ENCODE measurements at places on chromosomes 5 and 9.
A peak's percentile ranks its signal among the peaks of the same experiment; 100 is the strongest.

- peak; percentile 5 for DNase-seq
Measured at GRCh38 chr9:2066312-2067273, 51.4 kb downstream of the SMARCA2 start.

- DNase-seq = no peak
Measured at GRCh38 chr9:15158064-15158463, 149.0 kb downstream of the TTC39B start.

DNA sequence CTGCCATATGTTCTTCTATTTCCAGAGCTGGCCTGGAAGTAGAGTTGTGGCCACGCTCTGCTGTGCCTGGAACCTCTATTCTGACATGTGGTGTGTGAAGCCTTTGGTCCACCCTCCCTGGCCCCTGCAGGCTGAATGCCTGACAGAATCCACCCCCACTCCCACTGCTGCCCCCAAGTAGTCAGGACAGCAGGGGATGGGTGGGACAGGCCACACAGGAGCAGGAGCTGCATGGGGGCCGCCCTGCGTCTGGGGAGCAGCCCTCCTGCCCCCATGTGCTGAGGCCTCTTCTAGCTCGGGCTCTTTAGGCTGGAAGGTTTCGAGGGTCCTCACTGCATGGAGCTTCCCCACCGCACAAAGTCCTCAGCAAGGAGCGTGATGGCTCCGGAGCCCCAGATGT lies 32.6 kb upstream of the IRX4 start:
- DNase-seq = no peak

DNA sequence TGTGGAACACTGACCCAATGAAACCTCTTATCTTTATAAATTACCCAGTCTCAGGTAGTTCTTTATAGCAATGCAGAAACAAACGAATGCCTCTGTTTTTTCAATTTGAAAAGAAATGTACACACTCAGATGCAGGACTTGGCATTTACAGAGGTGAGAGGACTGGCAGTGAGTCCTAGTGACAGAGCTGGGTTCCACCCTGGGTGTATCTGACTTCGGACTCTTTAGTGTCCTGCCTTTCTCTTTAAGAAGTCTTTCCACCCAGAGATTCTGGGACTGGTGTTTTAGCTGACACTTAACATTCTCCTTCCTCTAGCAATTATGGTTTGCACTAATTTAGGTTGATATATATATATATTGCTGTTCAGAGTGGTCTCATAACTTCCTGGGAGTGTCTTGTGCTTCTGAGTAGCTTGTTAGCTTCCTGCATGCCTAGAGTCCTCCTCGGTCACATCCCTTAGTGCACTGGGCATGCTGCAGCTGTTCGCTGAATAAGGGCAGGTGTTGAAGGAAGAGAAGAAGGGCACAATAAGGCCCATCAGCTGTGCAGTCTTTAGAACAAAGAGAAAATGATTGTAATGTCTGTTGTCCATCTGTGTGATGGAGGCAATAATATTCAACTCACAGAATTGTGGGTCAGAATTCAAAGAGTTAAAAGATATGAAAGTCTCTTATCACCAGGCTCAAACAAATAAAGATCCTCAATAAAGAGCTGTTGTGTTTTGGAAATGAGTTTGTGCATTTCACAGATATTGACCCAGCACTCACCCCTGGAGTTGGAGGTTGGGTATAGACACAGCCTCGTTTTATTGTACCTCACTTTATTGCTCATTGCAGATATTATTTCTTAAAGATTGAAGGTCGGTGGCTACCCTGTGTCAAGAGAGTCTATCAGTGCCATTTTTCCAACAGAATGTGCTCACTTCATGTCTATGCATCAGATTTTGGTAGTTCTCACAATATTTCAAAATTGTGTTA lies 187.1 kb downstream of the TRIM32 start:
- DNase-seq = no peak

DNA sequence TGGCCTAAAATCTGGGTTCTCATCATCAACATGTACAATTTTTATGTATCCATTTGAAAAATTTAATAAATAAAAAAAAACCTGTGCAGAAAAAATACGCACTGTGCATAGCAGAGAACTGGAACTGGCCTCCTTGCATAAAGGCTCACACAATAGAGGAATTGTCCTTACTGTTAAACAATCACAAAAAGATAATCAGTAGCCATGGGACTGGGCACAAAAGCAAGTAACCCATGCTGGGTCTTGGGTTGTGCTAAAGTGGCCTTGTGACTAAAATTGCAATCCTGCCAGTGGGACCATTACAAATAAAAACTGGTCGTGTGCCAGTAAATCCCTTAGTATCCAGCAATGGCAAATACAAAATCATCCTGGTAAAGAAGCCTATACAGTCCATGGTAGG lies 1646.6 kb downstream of the MAT2B start:
- DNase-seq = no peak

GRCh38 chr5:18028036-18028435 lies 393.8 kb downstream of the TAF11L14 start:
- DNase-seq = no peak

DNA sequence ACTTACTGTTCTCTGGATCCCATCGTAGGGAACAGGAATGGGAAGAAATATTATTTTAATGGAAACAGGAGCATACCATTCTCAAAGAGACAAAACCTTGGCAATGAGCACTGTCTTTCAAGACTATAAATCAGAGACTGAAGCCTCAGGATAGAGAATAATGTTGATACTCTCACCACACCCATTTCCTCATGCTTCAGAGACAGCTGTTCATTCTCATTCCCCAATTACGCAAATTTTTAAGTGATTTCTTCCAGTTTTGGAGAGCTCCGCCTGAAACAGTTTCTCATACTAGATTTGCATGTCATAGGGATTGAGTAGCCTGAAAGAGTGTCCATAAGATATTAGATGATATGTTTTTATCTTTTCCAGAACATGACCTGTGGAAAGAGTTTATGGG lies 290.5 kb upstream of the RASA1 start:
- no peak for DNase-seq

DNA sequence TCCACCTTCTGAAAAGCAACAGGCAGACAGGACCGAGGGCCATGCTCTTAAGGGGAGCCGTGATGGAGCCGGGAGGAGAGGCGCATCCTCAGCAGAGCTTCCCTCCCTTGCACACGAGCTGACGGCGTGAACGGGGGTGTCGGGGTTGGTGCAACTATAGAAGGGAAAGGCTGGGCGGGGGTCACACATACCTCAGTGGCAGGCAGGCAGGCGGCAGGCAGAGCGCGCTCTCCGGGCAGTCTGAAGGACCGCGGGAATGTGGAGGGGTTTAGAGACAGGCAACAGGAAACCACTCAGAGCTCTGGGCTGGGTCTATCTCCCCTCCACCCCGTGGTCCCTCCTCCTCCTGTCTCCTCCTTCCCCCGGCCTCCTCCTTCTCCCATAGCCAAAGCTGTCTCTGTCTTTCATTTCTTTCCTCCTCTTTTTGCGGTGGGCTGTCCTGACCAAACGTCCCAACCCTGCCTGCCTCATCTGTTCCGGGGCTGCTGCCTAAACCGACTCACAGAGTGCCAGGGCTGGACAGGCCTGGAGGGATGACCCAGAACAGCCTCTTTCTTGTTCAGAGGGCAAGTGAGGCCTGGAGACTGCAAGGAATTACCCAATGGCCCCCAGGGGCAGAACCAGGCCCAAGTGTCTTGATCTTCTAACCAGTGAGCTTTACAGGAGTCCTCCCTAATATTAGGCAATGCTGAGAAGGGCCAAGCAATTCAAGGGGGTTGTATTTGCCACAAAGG lies at the start of gene SPARC:
Gene SPARC, minus strand, starts transcription at position 242 of the 734 bp plus-strand sequence. CDS start 10,727 bp downstream, outside the sequence.
- DNase-seq = peak; percentile 47

- DNase-seq = no peak
Measured at GRCh38 chr5:59521476-59521875, 372.1 kb downstream of the PDE4D start.

- DNase-seq = no peak
Measured at GRCh38 chr5:124342027-124342471, 404.4 kb downstream of the ZNF608 start.

- DNase-seq = no peak
Measured at GRCh38 chr5:82004511-82004910, 32.7 kb downstream of the ATG10 start.

- no peak for DNase-seq
Measured at GRCh38 chr9:94866770-94867169, 140.3 kb downstream of the AOPEP start.

DNA sequence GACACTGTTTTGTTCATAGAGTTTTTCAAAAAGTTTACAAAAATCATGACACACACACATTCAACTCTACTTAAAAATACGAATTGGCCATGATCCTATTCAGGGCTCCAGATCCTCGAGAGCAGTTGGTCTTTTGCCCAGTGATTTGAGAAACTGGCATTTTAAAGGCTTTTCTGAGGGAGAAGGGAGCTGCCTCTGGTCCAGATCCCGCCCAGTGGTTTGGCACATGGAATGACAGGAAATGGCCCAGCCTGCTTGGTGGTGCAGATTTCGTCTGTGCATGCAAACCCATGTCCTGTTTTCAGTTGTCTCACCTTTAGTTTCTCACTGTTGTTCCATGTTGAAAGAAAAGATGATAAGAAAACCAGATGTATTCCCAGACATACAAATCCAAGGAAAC lies 3.6 kb downstream of the CAMK4 start:
- DNase-seq = peak; percentile 2

DNA sequence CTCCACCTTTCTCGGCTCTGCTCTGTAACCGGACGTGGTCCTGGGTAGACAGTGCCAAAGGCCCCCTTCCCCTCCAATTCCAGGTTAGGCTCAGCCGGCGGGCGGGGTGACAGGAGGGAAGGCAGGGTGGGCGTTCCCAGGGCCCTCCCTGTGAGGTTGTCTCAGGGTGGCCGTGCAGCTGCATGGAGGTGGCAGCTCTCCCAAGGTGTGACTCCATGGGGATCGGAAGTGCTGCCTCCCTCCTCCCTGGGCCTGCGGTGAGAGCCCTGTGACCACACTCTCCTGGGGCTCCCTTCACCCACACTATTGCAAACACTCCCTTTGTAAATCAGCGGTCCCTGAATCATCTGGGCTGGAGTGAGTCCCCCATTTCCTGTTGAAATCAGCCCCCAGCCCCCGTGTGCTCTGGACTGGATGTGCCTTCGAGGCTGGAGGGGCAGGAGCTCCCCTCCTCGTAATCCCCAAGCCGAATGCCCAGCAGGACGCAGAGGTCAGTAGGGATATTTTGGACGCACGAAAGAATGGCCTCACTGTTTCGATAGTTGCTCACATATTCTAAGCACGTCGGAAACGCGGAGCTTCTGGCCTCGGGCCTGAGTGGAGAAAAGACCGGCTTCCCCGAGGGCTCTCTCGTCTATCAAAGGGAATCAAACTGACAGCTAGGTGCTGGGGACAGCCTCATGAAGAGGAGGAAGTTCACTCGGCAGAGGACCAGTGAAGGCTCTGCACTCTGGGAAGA lies 107.6 kb upstream of the COL5A1 start:
- no peak for DNase-seq

GRCh38 chr5:154473581-154474283 lies 4.3 kb downstream of the HAND1 start:
- DNase-seq = no peak

DNA sequence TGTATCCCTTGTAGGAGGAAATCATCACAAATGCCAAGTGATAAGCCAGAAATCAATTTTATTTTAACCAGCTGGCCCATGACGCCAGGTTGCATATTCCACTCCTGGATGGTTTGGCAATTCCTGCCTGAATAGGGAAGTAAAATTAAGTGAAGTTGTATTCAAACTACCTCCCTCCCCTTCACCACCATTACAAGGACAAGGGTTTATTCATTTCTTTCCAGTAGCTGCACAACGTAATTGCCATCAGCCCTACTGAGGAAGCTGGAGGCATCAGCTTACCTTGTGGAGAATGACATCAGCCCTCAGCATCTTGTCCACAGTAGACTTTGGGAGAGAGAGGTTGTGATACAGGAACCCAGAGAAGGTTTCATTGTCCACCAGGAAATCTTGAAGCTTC lies 66.6 kb downstream of the ABCA1 start:
- DNase-seq = no peak

DNA sequence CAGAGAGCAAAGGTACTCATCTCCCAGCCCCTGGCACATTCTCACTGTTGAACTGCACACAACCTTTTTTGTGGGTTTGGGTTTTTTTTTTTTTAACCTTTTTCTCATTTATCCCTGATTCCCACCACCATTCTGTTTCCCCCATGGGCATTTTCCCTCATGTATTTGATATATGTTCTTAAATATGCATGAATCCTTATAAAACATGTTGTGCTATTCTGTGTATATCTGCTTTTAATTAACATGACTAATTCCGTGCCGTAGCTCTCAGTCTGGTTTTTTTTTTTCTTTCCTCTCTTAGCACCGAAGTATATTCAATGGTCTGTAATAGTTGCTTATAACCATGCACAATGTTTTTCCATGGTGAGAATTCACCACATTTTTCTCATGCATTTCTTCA lies 204.5 kb downstream of the RGS3 start:
- DNase-seq = no peak

DNA sequence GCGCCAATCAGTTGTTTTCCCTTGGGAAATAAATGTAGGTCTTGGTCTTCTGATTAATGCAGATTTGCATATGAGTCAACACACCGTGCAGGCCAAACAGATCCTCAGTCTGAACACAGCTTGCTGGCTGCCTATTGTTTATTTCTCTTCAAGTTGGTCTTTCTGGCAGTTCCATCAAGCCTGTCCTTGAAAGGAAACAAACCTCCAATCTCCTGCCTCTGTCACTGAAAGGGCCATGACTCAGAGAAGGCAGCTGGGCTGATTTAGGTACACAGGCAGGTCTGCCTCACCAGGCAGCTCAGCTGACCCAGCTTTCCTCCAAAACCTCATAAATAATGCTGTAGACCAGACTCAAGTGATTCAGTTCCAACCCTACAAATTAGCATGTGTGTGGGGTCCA lies 175.9 kb downstream of the MAN2A1 start:
- DNase-seq = peak; percentile 40

GRCh38 chr9:121612511-121612998 lies 38.9 kb upstream of the DAB2IP start:
- no peak for DNase-seq

DNA sequence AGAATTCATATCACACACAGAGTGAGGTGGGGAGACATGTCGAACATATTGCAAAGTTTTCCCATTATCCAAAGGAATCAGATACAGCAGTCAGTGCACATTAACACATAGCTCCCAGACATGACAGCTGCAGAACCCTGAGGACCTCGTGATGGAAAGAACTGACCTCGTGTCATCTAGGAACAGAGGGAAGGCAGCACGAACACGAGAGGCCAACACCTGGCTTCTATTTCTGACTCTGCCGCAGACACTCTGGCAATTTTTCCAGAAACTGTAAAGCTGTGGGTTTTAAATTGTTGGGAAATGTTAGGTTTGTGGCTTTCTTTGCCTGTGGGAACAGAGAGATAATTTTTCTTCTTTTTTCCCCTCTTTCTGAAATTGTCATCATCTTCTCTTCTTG lies 315.0 kb upstream of the PIK3R1 start:
- no peak for DNase-seq
